ENCODE measurements at places on chromosomes 6 and 20.

DNA sequence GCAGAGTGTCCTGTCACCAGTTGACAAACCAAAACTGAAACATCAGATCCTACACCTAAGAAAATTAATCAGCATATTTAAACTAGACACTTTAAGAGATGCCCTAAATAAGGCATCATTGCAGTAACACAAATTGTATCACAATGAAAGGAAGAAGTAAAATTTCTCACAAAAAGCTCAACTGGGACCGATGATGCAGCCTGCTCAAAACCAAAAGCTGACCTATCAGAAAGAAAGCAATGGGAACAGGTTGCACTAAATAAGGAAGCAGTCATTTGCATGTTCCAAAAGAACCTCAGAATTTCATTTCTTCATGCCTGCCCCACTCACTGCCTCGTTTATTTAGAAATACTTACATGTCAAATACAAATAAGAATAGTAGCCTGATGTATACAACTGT is 12.1 kb downstream of the HIVEP2 start:
- DNase-seq: no peak

DNA sequence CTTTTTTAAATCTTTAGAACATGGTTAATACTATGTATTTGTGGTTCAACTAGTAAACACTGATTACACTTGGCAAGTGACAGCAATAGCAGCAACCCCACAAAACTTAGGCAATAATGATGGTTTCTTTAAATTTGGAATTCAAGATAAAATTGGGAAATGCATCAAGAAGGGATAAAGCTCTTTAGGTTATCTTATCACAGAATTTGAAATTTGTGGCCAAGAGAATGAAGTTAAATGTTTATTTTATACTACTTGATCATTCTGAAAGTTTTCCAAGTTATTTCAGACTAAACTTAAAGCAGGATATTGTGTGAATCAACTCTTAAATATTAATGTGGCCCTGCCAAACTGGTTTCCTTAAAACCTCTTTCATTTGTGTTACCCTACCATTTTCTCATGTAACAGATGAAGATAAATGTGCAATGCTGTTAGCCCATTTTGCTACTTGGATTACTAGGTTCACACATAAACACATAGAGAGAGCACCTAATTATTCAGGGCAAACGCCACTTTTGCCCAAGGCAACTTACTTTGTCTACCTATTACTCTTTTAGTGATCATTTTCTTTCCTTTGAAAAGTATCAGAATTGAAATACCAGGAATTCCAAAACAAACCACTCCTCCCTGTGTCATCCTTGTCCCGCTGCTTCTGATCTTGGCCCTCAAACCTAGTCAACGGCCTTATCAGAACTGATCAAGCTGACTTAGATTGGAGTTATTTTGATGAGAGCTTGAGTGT is 186.7 kb upstream of the TENT5A start:
- no peak for DNase-seq

- no peak for DNase-seq
Measured at GRCh38 chr20:50439539-50440453, 70.4 kb upstream of the PTPN1 start.

DNA sequence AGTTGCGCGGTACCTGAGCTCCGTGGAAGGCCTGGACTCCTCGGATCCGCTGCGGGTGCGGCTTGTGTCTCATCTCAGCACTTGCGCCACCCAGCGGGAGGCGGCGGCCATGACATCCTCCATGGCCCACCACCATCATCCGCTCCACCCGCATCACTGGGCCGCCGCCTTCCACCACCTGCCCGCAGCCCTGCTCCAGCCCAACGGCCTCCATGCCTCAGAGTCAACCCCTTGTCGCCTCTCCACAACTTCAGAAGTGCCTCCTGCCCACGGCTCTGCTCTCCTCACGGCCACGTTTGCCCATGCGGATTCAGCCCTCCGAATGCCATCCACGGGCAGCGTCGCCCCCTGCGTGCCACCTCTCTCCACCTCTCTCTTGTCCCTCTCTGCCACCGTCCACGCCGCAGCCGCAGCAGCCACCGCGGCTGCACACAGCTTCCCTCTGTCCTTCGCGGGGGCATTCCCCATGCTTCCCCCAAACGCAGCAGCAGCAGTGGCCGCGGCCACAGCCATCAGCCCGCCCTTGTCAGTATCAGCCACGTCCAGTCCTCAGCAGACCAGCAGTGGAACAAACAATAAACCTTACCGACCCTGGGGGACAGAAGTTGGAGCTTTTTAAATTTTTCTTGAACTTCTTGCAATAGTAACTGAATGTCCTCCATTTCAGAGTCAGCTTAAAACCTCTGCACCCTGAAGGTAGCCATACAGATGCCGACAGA is 9.9 kb downstream of the HEY2 start:
- no peak for DNase-seq

DNA sequence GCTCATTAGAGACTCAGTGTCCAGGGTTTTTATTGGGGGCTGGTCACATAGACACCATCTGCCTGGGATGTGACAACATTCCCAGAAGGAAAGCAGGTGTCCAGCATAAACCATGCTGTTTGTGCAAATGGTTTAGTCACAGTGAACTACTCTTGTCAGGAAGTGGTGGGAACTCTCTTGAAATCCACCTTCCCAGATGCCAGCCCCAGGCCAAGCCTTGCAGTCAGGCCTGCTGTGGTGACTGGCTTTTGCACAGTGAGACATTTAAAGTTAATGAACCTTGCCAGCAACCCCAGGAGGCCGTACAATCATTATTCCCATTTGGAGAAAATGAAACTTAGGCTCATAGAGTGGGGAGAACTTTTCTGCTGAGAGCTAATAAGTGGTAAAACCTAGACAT is 242.5 kb upstream of the KCNG1 start:
- DNase-seq: no peak

GRCh38 chr20:53322651-53323050 is 271.0 kb downstream of the ZNF217 start:
- no peak for DNase-seq

DNA sequence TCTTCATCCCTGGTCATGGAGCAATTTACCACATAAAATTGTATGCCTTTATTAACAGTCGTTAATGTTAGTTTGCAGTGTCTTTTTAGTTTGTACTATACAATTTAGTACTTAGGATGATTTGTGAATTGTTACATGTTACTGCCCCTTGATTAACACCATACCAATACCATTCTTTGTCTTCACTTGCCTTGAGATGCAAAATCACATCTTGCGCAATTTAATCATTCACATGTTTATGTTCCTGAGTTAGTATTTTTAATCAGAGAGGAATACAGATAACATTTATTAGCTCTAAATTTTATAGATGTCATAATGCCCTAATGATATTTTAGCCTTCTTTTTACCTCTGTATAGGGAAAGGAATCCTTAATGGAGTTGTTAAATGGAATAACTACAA is 114.1 kb downstream of the SCAF8 start:
- no peak for DNase-seq

DNA sequence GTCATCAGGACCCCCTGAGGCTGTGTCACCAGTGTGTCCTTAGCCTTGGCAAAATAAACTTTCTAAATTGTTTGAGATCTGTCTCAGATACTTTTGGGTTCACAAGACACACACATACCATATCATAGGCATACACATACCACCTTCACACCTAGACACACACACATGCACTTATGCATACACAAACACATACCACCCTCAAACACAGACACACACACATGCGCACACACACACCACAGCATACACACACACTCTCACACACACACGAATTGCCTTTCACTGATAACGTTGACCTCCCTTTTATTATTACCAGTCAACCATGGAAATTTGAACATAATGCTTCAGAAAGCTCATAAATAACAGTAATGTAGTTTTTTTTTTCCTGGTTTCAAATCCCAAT is 108.6 kb upstream of the MYLIP start:
- no peak for DNase-seq

- no peak for DNase-seq
Measured at GRCh38 chr6:41711323-41712038, 23.9 kb downstream of the TFEB start.

DNA sequence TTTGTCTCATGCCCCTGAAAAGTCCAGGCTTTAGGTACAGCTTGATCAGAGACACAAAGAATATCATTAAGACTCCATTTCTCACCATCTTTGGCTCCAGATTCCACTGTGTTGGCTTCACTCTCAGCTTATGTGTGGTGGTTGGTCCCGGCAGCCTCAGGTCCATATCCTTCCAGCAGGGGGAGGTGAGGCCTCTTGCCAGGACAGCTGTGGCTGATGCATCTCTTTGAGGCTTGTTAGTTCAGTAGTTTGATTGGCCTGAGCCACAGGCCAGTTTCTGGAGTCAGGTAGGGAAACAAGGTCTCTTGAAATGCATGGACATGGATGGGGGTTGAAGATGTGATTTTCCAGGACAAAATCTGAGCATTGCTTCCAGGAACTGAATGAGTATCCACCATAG is 62.4 kb downstream of the JAG1 start:
- no peak for DNase-seq

DNA sequence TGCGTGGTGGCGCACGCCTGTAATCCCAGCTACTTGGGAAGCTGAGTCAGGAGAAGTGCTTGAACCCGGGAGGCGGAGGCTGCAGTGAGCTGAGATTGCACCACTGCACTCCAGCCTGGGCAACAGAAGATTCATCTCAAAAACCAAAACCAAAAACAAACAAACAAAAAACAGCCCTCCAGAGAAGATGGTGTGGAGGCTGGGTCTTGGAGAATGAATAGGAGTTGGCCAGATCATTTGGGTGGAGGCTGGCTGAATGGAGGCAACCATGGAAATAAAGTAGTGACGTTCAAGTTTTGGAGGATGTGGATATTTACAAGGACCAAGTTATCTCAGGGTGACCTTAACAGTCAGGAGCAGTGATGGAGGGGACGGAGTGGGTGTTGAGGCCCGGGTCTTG is 24.7 kb downstream of the HIVEP1 start:
- no peak for DNase-seq

- DNase-seq: no peak
Measured at GRCh38 chr6:56529594-56530191, 113.0 kb downstream of the DST start.

DNA sequence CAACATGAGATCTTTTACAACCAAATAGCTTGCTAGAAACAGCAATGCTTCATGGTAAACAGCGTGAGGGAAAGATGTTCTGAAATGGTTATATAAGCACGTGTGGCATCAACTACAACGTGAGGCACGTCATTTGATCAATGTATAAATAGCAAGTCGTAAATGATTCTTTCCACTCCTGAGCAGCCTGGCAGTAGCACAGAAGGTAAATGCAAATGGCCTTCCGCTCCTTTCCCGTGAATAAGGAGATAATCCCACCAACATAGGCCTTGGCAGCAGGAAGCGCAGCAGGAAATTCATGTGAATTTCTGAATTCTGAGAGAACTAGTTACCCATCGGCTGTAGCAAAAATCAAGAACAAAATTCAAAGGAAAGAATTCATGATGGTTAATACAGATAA is 17.0 kb downstream of the RPS6KA2 start:
- no peak for DNase-seq

DNA sequence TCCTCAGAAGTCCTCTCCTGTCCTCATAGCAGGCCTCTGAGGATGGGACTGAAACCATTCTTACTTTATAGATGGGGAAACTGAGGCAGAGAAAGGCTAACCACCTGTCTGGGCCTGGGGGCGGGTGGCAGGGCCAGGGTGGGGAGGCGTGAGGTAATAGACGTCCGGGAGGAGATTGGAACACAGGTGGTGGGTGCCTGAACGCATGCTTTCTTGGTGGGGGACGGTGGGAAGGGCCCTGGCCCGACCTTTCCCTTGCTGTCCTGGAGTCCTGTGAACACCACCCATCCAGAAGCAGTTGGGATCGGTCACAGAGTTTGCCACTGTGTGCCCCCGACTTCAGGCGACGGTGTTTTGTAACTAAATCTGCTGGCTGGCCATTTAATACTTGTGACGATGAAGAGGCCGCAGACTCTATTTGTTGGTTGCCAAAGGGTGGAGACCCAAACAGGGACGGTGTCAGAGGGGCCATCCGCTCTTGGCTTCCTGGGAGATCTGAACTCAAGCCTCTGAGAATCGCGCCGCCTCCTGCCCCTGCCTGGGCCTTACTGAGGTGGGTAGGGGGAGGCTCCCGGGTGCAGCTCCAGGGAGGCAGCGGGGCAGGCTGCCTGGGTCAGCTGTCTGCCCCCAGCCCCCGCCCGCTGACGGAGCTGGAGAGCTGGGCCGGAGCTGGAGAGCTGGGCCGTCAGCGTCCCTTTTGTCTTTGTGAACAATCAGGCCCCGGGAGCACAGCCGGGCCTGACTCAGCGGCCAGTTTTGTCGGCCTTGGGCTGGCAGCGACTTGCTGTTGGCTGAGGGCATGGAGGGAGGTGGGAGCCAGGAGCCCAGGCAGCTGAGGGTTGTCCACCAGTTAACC is 4.1 kb downstream of the RBM38 start:
- DNase-seq: no peak

- DNase-seq: no peak
Measured at GRCh38 chr6:111258010-111258409, 170.7 kb downstream of the SLC16A10 start.

DNA sequence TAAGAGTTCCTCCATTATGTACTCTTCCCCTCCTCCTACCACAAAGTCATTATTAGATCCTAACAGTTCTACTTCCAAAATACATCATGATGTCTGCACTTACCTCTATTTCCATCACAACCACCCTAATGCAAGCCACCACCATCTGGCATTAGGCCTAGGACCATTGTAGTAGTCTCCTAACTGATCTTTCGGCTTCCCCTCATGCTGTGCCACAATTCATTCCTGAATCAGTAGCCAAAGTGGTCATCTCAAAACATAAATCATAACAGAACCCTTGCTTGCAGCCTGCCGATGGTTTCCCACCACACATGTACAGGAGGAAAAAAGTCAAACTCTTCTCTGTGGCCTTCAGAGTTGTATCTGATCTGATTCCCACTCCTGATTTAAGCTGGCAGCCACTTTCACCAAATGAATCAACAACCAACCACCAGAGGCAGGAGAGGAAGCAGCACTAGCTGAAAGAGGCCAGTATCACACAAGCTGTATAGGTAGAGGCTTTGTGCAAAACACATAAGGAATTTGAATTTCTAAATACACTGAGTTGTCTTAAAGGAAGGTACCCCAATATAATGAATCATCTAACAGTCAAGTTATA is 26.1 kb downstream of the FAM184A start:
- DNase-seq: no peak

DNA sequence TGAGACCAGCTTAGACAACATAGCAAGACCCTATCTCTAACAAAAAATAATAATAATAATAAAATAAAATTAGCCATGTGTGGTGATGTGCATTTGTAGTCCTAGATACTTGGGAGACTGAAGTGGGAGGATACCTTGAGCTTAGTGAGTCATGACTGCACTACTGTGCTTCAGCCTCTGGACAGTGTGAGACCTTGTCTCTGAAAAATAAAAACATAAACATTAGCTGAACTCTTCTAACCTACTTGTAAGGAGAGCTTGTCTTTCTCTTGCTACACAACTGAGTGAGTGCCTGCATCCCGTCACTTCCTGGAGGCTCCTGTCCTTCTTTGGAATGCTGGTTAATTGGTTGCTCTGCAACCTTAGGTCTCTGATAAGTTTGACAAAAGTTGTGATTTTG is 5.1 kb upstream of the DBNDD2 start:
- DNase-seq: no peak

- DNase-seq: no peak
Measured at GRCh38 chr20:62350098-62350628, 16.9 kb downstream of the LAMA5 start.

- DNase-seq: no peak
Measured at GRCh38 chr6:37584654-37585522, 85.2 kb upstream of the CCDC167 start.

- no peak for DNase-seq
Measured at GRCh38 chr20:63854766-63855362, 6.4 kb upstream of the ABHD16B start.

GRCh38 chr20:41482647-41483552 is 116.3 kb upstream of the EMILIN3 start:
- no peak for DNase-seq
